C1 segment of cervical spinal cord (tissue), 14 donors: ENCODE measurements at places on chromosomes 2 and 18.
A peak's percentile ranks its signal among the peaks of the same experiment; 100 is the strongest.

- DNase-seq = no peak
Measured at GRCh38 chr2:236863729-236864126, 222.0 kb upstream of the COPS8 start.

- no peak for DNase-seq
Measured at GRCh38 chr2:14896330-14897030, 264.0 kb downstream of the LRATD1 start.

DNA sequence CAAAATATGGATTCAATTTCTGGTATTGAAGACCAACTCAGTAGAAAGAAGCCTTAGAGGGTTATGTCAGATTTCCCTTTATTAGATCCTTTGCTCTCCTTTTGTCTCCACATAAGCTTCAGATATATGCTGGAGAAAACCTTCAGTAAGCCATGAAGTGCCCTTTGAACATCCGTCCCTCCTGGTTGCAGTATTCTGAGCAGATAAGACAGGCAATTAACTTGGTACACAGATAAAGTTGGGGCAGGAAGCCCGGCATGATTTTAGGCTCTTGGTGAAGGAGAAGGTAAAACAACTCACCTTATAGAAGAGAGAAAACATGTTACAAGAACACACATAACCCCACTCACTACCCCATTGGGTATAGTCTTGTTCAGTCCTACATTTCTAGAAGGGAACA is 76.4 kb downstream of the SRD5A2 start:
- no peak for DNase-seq

DNA sequence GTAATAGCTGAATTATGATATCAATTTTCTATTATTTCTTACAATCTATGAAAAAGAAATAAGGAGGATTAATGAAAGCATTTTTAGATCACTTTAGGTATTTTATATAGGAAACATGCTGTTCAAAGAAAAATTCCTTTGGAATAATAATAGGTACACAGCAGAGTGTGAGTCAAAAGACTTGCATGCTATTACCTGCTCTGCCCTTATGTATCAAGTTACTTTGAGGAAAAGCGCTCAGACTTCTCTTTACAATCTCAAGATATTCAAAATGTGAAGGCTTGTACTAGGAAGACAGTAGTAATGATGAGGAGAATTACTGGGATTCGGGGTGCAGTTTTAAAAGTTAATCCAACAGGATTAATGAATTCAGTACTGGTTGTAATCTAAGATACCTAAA is 29.1 kb upstream of the RNU4ATAC start:
- DNase-seq = no peak

DNA sequence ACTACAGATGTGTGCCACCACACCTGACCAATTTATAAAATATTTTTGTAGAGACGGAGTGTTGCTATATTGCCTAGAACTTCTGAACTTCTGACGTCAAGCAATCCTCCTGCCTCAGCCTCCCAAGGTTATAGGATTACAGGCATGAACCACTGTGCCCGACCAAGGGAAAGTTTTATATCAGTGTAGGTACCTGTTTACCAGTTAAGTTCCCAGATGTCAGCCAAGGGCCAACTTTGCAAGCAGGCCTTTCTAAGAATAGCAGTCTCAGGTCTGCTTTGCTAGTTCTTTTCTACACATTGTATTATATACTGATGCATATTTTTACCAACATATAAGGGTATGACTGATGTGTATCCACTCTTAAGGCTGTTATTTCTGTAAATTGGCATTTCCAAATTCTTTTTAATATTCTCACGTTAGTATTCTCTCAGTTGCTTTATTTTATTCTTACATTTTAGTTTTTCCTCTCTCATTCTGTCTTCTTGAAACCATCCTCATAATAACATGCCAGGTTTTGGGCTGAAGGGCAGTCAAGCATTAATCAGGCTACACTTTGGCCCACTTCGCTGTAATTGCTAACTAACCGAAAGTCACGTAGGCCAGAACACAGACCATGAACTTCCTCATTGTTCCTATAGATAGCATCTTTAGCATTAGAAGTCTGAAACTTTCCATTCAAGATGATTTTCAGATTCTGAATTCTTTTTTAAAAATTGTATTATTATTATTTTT is 25.0 kb upstream of the CXXC1 start:
- no peak for DNase-seq

DNA sequence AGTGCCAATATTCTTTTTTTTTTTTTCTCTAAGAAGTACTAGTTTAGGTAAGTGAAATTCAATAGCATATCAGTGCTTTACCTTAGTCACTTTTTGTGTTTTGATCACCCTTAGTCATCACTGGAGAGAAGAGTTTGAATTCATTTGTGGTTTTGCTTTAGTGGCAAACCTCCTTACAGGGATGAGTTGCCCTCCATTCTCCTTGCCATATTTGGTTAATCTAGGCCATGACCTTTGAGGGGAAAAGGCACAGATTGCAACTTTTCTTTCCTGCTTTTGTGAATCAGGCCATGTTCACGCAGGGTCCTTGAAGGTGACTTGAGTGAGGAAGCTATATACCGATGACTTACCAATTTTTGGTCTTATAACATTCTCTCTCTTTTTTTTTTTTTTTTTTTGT is 34.4 kb downstream of the PLEKHA3 start:
- no peak for DNase-seq

- DNase-seq = no peak
Measured at GRCh38 chr2:105774781-105775337, 30.1 kb downstream of the NCK2 start.

DNA sequence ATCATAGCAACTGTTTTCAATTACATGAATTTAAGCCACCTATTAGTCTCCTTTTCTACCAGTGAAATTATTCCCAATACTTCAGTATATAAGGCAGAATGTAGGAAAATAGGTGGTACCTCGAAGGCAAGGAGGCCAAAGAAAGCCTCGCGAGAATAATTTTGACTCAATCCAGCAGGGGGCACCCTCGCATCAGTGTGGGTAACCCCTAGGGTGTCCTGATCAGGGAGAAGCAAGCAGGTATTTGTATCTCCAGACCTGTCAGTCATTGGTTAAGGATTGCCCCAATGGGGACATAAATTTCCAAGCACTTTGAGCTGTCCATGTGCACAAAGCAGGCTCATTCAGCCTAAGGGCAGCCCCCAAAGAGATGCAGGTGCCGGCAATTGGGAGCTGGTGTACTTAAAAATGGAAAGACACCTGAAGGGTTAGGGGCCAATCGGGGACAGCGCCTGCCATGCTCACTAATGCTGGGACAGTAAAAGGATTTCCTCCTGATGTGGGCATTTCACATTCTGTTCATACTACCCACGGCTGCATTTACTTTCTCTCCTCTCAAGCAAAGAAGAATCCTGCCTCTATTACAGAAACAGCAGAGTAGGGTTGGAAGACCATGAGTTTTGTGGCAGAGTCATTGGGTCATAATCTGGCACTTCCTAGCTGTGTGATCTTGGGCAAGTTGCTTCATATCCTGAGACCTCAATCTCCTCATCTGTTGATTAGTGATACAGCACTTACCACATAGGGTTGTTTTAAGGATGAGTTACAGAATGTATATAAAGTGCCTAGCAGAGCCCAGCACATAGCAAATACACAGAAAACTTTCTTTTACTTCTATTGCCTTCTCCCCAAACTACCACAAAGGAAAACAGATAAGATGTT is 136.1 kb downstream of the ICOS start:
- DNase-seq = no peak

- no peak for DNase-seq
Measured at GRCh38 chr18:35603528-35603927, 22.0 kb downstream of the GALNT1 start.

DNA sequence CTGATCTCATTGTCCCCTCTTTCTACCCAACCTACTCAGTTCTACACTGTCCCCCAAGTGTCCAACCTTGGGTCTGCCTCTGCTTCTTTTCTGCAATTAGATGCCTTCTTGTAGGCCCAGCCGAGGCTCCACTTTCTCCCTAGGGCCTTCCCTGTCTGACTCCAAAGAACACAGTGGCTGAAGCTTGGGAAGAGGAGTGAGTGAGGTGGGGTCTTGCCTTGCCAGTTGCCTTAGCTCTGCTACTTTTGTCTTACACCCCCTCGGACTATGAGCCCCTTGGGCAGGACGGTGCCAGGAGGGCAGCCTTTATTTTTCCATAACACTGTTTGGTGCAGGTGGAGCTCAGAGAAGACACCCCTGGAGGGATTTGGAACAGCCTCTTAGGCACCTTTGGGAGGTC is 345.1 kb downstream of the CYP26B1 start:
- DNase-seq = no peak

GRCh38 chr2:189729430-189729829 is 33.2 kb downstream of the OSGEPL1 start:
- DNase-seq = no peak

DNA sequence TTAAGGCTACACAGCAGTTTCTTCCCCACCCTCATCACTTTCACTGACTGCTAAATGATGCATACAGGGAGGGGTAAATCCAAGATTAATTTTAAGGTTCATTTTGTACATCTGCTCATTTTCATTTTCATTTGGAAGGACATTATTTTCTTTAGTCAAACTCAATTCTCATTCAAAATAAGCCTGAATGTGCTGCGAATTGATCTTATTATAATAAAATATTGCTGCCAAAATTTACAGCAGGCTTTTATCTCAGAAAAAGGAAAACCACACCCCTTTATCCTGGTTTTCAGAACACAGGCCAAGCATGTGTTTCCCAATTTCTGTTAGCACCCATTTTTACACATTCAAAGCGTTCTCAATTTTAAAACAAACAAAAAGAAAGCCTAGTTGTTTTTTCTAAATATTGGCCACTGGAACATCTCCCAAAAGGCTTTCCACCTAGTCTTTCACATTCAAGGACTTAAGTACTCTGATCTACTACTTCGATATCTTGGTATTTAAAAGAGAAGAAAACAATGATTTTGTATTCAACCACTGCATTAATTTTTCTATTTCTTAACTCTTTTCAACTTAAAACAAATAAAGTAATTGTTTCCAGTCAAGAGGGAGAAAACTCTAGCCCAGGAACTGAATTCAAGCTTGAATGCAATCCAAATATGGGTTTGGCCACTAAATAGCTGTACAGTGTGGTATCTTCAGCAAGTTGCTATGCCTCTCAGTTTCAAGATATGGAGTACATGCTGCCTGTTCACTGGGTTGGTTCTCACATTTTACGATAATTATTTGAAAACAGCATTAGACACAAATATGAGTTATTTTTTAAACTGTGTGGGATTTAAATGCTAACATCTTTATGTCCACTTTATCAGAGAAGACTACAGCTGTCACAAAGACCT is 52.5 kb downstream of the CDH2 start:
- DNase-seq = no peak

DNA sequence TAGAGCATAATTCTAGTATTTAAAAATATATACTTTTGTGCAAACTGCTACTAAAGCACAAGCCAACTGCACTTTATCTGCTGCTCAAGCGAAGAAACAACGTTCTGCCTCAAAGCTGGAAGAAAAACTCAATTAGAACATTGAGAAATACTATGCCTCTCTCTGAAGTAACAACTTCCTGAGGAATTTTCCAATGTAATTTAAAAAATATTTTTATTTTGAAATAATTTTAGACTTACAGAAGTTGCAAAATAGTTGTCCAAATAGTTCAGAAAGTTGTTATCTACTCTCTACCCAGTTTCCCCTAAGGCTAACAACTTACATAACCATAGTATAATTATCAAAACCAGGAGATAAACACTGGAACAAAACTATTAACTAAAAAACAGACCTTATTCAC is 12.3 kb upstream of the POLI start:
- no peak for DNase-seq

- DNase-seq = no peak
Measured at GRCh38 chr2:15069149-15069548, 436.6 kb downstream of the LRATD1 start.

DNA sequence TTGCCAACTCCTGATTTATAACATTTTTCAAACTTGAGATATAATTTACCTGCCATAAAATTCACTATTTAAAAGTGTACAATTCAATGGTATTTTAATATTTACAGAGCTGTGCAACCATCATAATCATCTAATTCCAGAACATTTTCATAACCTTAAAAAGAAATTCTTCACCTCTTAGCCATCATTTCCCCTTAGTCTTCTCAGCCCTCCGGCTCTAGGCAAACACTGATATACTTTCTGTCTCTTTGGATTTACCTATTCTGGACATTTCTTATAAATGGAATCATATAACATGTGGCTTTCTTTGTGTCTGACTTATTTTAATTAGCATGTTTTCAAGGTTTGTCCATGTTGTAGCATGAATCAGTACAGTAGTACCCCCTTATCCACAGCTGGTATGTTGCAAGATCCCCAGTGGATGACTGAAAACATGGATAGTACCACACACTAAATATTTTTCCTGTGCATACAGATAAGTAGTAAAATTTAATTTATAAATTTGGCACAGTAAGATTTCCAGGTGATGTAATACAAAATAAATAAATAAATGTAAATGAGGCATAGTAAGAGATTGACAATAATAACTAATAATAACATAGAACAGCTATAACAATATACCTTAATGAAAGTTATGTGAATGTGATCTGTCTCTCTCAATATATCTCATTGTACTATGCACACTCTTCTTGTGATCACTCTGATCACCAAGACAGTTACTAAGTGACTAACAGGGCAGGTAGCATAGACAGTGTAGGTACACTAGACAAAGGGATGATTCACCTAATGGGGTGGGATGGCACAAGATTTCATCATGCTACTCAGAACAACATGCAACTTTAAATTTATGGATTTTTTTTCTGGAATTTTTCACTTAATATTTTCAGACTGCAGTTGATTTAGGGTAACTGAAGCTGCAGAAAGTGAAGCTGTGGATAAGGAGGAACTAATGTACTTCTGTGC is 73.1 kb downstream of the RAB3GAP1 start:
- DNase-seq = no peak

DNA sequence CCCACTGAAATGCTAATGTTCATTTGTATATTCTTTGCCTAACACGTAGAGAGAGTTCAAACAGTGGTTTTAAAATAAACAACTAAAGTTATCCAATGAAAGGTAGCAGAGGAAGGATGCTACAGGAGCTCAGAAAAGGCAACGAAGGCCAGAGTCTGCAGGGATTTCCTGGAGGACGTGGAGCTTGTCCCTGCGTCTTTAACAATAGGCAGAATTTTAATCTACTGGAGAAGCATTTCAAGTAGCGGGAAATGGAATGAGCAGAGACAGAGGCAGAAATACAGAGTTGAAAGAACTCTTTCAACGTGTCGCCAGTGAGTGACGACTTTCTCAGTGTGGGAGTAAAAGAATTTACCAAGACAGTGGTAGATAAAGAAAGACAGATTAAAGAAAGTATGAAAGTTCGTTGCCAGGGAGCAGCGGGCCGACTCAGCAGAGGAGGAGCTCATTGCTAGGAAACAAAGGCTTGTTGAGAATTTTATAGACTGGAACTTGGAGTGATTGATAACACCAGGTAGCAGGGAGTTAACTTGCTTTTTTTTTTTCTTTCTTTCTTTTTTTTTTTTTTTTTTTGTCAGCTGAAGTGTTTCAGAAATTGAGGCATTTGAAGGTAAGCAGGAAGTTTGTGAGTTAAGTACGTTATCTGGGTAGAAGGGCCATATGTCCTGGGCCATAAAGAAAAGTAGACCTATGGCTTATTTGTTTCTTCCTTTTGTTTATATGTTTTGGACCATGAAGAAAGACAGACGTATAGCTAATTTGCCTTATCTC is 625 bp upstream of the NBAS start:
- peak; percentile 33 for DNase-seq
